ENCODE measurements at places on chromosomes 3 and 15. TPM values are rescaled to one million over a fixed set of nuclear protein-coding genes. Genes with fewer than 3 reads are reported as not detected.

- DNase-seq, result no peak
Observed at GRCh38 chr3:99900248-99900647, 82.6 kb downstream of the CMSS1 start.

DNA sequence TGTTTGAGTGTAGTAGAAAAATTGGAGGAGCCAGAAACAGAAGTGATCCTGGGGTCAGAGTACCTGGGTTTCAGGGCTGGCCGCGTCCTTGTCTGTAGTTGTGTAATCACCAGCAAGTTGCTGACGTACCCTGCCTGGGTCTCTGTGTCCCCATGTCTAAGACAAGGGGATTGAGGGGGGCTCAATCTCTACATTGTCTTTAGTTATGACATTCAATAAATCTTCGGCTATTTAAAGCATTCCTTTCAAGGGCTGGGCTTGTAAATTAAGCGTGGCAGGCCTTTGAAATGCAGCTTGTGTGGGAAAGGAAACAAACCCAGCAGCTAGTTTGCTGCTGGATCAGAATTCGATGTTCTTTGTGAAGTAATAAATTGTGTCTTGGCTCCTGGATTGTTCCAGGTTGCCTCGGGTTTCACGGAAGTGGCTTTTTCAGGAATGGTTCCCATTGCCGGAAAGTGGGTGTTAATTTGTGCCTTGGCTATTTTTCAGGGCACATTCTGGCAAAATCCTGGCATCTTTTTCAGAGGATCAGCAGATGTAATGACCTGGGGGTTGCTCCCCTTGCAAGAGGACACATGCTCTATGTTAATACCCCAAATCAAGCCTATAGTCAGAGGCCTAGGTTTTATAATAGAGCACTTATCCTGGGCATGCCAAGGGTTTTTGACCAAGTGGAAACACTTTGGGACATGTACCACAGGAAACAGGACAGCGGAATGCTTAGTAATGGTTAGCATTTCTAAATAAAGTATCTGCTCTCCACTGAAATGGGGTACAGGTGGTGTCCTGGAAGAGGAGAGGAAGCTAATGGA is 294.8 kb upstream of the NR2E3 start:
- DNase-seq, result peak; percentile 31

DNA sequence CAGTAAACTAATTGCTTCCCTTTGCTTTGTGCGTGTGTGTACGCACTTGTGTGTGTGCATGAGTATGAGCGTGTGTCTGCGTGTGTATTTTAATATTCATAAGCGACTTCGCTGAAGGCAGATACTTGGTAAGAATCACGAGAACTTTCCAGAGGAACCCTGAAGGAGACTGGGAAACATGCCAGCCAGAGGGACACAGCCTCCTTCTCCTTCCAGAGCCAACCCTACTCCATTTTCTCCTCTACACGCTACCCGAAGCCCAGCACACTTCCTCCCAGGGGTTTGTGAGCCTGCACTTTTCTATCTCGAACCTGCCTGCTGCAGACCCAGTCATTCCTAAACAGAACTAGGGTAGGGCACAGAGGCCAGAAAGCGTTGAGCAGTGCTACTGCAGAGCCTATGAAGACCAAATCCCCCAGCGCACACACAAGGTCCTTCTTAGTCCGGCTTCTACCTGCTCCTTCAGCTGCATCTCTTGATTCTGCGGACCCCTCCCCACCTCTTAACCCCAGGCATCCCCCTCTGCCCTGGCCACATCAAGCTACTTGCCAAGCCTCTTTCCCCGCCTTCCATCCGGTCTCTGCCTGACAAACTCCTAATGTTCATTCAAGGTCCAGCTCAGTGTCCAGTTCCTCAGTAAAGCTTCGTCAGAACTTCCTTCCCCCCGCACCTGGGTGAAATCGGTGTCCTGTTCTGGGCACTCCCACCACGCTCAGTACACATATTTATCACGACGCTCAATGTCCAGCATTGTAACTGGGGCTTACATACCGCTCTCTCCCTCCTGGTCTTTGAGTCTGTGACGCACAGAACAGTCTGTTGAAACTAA is 191.8 kb downstream of the FAM43A start:
- DNase-seq, result no peak

GRCh38 chr15:64134345-64134829 is 17.1 kb upstream of the SNX22 start:
- peak; percentile 68 for DNase-seq

GRCh38 chr15:77496715-77497109 is 76.0 kb downstream of the HMG20A start:
- peak; percentile 87 for DNase-seq

- no peak for DNase-seq
Observed at GRCh38 chr15:88613074-88613944, 7.8 kb upstream of the AEN start.

DNA sequence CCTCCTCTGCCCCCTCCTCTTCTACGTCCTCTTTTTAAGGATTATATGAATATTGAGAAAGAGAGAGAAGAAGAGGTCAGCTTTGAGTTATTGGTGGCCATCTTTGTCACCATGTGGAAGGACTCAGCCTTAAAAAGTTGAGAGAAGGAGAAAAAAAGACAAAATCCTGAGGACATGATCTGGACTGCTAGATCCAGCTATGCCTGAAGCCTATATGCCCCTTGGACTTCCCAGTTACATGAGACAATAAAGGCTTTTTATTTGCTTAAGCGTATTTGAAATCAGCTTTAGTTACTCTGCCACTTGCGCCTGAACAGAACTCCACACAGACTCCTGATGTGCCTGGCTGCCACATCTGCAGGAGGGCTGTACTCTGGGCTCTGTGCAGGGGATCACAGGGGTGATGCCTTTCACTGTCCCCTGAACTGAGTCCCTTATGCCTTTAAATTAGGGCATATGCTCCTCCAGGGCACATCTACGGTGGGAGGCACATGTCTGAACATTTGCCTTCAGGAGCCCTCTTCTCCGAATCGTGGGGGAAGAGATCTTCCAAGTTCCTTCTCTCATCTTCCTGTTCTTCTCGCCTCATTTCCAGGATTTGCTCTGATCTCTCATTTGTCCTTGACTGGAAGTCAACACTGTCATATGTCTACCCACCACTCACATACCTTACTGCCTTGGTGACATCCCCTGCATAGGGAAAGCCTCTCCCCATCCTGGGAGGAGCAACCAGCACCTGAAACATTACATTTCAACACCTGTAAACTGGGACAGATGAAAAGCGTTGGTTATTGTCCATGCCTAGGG is 14.0 kb upstream of the PLA2G4E start:
- no peak for DNase-seq

The ROBO1 gene
- 4.0 TPM for total RNA-seq

The LNP1 gene
- total RNA-seq, result 1.7 TPM

GRCh38 chr3:8450618-8451017 is 51.0 kb upstream of the LMCD1 start:
- no peak for DNase-seq

DNA sequence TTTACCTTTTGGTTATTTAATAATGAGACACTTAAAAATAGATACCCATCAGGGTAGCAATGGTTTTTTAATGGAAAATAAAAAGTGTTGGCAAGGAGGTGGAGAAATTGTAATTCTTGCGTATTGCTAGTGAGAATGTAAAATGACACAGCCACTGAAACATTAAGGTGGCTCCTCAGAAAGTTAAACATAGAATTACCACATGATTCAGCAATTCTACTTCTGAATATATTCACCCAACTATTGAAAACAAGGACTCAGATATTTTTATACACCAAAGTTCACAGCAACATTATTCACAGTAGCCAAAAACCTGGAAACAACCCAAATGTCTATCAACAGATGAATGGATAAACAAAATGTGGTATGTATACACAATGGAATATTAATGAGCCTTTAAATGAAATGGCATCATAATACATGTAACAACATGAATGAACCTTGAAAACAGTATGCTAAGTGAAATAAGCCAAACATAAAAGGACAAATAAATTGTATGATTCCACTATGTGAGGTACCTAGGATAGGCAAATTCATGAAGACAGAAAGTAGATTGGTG is 163.5 kb downstream of the IMPG2 start:
- no peak for DNase-seq

The CEP97 gene
- 3.8 TPM for total RNA-seq

DNA sequence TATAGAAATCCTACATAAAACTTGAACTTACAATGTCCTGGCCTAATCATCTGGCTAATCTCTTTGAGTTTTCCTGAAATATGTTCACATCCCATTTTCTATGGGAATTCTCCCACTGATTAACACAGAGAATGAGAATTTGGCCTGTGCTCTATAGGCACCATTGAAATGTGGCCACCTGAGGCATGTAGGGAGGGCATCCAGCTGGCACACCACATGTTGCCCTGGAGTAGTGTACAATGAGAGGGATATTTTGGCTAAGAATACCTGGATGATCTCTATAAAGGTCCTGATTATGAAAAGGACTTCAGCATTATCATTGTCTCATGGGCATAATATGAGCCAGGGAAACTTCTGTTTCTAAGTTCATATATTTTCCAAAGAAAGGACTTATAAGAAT is 324.0 kb downstream of the ZBTB20 start:
- DNase-seq, result no peak

The AMIGO3 gene
- total RNA-seq, result 0.07 TPM

The C2CD4A gene
- 1.6 TPM for total RNA-seq

DNA sequence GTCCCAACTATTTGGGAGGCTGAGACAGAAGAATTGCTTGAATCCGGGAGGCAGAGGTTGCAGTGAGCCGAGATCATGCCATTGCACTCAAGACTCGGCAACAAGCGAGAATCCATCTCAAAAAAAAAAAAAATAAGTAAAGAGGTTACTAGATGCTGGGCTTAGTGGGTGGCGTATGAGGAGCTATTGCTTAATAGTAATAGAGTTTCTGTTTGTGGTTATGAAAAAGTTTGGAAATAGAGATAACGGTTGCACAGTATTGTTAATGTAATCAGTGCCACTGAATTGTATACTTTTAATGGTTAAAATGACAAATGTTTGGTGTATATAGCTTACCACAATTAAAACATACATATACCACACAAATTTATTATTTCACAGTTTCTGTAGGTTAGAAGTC is 14.7 kb upstream of the HHATL start:
- DNase-seq, result no peak

The CLSTN2 gene
- 1.0 TPM for total RNA-seq

- no peak for DNase-seq
Observed at GRCh38 chr15:52232327-52232726, 41.1 kb upstream of the GNB5 start.

- no peak for DNase-seq
Observed at GRCh38 chr3:165359005-165359404, 162.8 kb upstream of the SLITRK3 start.

The RYR3 gene
- not detected for total RNA-seq

DNA sequence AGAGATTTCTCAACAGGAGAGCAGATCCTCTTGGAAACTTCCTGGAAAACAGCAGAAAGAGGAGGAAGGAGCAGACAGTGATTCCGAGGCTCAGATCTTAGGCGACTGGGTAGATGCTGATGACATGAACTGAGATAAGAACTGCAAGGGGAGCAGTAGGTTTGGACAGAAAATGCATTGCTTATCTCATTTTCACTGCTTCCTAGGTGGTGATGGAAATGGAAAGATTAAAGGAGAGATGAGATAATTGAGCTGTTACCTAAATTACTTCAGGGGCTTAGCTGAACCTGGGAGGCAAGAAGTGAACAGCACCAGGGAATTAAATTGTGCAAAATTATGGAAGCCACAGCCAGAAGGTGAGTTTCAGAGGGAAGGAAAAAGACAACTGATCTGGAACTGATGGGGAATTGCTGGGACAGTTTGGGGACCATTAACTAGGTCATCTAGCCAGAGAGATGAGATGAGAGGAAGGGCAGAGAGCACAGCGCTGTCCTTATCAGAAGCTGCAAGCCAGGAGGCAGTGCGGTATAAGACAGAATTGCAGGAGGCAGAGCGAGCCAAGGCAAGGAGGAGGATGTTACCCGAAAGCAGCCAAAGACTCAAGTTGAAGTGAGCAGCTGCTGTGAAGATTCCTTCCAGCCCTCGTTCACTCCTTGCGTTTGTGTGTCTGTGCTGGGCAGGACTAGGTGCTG is 140.4 kb downstream of the SRGAP3 start:
- no peak for DNase-seq

DNA sequence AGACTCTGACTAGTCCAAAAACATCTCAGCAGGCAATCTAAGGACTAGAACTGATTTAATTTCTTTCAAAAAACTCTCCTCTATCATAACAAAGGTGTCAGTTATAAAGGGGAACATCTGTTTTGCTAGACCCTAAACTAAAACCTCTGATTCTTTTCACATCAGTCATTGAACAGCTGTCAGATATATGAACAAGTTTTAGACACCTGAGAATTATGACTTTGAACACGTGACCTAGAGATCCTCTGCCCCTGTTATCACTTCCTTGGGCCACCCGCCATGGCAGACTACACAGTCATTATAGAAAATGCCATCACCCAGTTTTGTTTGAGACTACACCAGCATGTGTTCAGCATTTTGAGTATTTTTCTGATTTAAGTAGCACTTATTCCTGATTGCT is 282.3 kb upstream of the TBL1XR1 start:
- DNase-seq, result no peak

GRCh38 chr3:153052096-153052460 is 109.9 kb upstream of the RAP2B start:
- no peak for DNase-seq

The SH2D7 gene
- not detected for total RNA-seq

GRCh38 chr15:65884511-65884910 is 15.2 kb downstream of the RAB11A start:
- DNase-seq, result no peak

DNA sequence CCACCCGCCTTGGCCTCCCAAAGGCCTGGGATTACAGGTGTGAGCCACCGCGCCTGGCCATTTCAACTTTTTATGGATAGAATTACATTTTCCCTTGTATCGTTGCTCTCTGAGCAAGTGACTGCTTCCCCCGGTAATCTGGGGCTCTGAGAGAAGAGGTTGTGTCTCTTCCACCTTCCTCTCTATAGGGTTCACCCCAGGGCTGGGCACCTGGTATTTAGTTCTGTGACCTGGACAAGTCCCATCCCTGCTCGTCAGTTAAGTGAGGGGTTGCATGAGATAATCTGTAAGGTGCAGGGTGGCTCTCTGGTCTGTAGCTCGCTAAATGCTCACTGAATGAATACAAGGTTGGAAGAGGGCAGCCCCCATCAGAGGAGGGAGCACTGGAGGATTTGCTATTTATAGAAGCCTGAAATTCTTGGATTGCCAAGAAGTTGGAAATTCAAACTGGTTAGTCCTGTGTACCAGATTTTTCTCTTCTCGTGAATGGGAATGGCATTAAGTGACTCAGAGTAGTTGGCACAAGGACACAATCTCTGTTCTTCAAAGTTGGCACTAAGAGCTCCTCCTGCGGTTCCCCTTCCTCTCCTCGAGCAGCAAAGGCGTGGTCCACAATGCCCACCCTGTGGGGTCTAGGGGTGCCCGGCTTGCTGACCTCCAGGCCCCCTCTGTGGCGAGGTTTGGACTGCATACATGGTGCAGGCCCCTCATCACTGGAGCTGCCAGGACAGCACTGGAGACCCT is 68.1 kb upstream of the DLG1 start:
- no peak for DNase-seq

The CCDC9B gene
- total RNA-seq, result 5.2 TPM

DNA sequence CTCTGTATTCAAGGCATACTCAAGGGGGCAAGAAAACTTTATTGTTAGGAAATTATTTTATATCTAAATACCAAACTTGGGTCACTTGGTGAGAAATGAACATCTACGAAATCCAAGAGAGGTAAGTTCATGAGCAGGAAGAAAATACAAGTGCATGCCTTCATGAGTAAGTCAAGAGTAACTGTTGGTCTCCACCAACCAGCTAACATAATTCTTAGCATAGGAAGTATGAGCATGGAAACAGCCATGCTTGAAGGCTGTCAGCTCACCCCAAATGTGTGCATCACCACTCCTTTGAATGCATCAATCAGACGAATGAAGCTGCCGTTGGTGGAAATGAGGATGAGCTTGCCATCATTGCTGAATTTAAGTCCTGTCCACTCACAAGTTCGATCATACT is 13.9 kb downstream of the PPM1M start:
- no peak for DNase-seq

- no peak for DNase-seq
Observed at GRCh38 chr15:33994005-33994615, 25.8 kb downstream of the CHRM5 start.

The INKA1 gene
- total RNA-seq, result 0.78 TPM
